ENCODE measurements at places on chromosomes 7 and 10. TPM values are rescaled to one million over a fixed set of nuclear protein-coding genes. Genes with fewer than 3 reads are reported as not detected.

DNA sequence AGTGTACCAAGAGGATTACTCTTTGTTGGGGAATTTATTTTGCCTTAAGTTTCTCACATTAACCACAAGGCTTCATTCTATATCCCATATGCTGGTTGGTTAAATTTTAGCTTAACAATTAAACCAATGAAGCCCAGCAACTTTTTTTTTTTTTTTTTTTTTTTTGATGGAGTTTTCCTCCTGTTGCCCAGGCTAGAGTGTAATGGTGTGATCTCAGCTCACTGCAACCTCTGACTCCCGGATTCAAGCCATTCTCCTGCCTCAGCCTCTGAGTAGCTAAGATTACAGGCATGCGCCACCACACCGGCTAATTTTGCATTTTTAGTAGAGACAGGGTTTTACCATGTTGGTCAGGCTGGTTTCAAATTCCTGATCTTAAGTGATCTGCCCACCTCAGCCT lies 75.0 kb upstream of the MKX start:
- DNase-seq = peak; percentile 9

Gene EPHA1
- not detected for total RNA-seq

DNA sequence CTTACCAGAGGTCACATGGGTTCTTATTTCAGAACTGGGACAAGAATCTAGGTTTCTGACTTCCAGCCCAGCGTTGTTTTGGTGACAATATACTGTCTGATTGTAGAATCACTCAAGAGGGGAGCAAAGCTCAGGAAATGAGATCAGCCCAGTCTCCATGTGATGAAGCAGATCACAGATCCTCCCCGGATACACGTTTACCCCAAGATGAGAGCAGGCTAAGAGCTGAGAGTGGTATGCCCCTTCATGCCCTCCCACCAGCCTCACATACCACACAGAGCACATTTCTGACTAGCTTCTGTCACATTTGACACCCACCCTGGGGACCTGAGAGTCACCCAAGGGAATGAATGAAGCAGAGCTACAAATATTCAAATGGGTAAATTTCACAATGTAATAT lies 27.1 kb upstream of the PRKCQ start:
- no peak for DNase-seq

Gene CHPF2
- 27.5 TPM for total RNA-seq

GRCh38 chr7:81574723-81575326 lies 195.0 kb downstream of the HGF start:
- DNase-seq = no peak

Gene RET
- 0.37 TPM for total RNA-seq

DNA sequence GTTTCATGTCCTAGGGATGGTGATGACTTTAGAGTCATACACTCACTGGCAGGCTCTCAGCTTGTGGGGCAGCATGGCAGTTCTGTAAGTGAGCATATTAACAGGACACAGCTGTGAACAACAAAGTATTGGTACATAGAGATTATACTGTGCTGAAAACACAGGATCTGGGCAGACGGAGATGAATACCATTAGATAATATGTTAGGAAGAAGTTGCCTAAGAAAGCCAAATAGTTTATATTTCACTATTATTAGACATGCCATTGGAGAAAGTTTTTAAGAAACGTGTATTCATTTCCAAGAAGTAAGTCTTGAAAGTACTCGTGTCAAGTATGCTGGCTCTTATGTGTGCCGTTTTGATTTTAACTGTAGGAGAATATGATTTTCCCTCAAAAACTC lies 274.5 kb downstream of the INHBA start:
- no peak for DNase-seq

Gene OR2A5
- total RNA-seq = not detected

DNA sequence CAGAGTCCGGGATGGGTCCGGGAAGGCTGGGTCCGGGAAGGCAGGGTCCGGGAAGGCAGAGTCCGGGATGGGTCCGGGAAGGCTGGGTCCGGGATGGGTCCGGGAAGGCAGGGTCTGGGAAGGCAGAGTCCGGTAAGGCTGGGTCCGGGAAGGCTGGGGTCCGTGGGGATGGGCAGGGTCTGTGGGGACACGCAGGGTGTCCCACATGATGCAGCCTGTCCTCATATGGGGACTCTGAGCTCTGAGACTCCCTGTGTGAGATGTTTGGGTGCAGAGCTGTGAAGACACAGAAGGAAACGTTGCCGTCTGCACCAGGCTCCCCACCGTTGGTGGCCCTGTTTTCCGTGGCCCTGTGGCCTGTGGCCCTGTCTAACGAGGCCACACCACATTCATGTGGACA lies 45.7 kb upstream of the ADGRA1 start:
- no peak for DNase-seq

DNA sequence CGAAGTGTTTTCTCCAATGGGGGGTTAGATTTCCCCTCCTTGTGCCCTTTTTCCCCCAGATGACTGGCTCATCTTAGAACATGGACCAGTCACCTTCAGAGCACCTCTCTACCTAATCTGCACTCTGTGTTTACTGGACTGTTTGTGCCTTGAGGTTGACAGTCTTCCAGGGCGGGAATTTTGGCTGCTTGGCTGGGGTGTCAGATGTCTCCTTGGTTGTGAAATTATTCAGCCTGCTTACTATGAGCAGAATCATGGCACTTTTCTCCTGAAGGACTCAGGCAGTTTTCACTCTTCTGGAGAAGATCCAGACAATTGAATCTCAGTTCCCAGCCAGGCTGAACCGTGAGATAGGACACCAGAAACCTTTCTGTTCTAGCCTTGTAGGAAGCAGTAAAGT lies 60.3 kb upstream of the NFKB2 start:
- DNase-seq = no peak

- no peak for DNase-seq
These were observed 195.5 kb upstream of the LYZL2 start for GRCh38 chr10:30825022-30825421.

- DNase-seq = no peak
These were observed 52.6 kb downstream of the CAV1 start for GRCh38 chr7:116577320-116577871.

GRCh38 chr7:110454713-110455112 lies 636.2 kb upstream of the LRRN3 start:
- no peak for DNase-seq

Gene ANXA11
- 170 TPM for total RNA-seq

DNA sequence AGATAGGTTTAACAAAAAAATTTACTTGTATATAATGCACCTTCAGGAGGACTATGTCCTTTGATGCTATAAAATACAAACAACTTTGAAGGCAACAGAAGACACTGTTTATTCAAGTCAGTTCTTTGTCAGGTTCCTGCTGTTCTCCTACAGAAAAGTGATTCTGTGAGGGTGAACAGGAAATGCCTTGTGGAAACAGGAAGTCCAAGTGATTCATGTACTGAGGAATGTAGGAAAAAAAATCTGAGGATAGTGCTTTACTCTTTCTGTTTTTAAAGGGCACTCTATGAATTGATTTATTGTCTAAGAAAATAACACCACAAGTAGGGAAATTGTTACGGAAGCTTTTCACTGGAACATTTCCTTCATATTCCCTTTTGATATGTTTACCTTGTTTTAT lies 171.9 kb downstream of the HDAC9 start:
- DNase-seq = peak; percentile 28

DNA sequence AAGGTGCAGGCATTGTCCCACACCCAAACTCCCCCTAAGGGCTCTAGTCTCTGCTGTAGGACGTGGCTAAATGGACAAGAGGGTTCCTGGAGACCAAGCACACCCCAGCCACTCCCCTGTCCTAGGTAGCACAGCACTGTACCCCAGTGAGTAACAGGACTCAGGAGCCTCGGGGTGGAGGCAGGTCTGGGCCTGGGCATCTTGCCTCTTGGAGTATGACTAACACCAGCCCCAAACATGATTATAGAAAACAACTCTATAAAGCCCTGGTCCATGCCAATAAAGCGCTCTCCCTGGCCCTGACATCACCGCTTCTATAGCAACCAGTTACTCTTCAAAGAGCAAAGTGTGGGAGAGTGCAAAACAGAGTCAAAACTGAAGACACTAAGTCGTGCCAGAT lies 195.0 kb downstream of the CALN1 start:
- no peak for DNase-seq

Gene FZD8
- 26.5 TPM for total RNA-seq

- no peak for DNase-seq
These were observed 724.5 kb downstream of the LRMDA start for GRCh38 chr10:76155961-76156360.

Gene ANKRD1
- 30.7 TPM for total RNA-seq

DNA sequence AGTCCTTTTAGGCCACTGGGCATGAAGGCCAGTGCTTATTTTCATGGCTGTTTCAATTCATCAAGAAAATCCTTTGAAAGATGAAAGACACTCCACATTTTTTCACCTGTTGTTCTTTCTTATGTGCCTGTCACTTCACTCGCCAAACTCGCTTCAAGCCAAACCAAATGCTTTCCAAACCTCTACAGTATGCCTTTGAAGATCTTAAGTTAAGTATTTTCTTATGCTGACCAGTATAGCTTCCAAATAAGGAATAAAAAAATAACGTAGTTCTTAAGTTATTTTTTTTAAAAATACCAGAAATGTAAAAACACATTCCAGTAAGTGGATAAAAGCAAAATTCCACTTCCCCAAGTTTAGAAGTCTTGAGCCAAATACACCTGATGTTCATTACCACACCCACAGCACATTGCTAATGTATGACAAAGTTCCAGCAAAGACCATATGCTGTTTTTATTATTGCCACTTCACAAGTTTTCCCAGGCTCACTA lies 186.1 kb downstream of the MTERF1 start:
- DNase-seq = no peak

Gene GARS1
- total RNA-seq = 194 TPM

- no peak for DNase-seq
These were observed 52.6 kb downstream of the EVX1 start for GRCh38 chr7:27295236-27295635.

DNA sequence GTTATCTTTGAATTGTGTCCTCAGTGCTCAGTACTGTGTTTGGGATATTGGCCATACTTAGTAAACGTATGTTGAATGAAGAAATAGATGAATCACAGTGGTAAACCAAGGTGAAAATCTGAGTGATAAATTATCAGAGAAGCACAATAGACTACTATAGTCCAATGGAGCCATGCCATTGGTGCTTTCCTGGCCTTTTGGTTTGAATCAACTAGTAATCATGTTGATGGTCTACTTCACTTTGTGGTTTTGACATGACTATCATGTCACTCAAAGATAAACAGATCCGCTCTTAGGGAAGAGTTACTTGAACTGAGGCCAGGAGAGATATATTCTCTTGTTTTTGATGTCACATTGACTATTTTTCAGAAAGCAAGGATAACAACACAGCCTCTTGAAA lies 86.1 kb upstream of the IGFBP3 start:
- DNase-seq = no peak

Gene EGFR
- 52.7 TPM for total RNA-seq

- peak; percentile 31 for DNase-seq
These were observed 8.6 kb upstream of the INHBA start for GRCh38 chr7:41711283-41712064.

Gene GCK
- total RNA-seq = not detected

DNA sequence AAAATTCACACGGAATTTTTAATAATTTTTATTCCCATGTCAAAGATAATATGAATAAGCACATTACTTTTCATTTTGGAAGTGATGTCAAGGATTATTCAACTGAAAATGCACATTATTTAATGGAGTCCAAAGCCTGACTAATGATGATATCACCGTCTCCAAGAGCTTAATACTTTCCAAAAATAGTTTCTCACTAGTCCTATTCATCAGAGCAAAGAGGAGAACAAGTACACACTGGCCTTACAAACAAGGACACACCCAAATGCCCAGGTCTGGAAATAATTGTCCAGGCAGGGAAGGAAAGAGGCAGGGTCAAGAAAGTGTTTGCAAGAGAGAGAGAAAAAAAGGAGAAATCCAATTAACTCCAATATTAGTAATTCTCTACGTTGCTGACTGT lies 216.8 kb upstream of the CCDC6 start:
- peak; percentile 89 for DNase-seq

Gene TSPAN12
- total RNA-seq = 45.3 TPM

DNA sequence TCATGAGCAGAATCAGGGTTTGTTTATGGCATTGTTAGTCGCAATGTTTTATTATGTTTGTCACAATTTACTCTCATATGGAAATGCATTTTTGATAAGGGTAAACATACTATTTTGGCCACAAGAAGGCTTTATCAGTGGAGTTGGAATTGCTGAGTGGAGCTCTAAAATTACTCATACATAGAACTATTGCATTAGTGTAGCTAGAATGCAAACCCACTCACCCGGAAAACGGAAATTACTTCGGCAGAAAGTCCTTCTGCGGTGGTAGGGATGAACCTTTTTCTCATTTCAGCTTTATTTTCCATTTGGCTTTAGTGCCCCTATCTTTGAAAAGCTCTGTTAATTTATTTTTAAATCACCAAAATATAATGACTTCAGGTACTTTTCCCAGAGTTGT lies 42.8 kb upstream of the NPY start:
- DNase-seq = peak; percentile 10

Gene BTBD16
- total RNA-seq = 0.88 TPM

GRCh38 chr7:111159426-111159825 lies 68.5 kb downstream of the LRRN3 start:
- no peak for DNase-seq
